ENCODE measurements at places on chromosomes 6 and 20.

- DNase-seq = no peak
Observed at GRCh38 chr6:167746975-167747374, 79.7 kb upstream of the AFDN start.

GRCh38 chr6:129835691-129836090 is 25.4 kb downstream of the TMEM244 start:
- no peak for DNase-seq

DNA sequence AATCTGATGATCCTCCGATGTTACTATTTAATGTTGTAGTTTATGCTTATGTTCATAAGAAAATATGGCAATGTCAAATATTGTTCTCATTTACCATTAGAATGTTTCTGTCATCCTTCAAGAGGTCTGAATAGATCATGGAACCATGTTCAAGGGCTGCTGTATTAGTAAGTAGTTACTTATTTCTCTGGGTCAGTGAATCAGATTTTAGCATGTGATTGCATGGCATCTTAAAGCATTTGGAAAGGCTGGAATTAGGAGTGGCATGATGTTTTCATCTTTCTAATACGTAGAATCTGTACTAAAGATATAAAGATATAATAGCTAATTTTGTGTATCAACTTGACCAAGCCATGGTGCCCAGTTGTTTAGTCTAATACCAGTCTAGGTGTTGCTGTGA is 40.5 kb upstream of the NKX2-4 start:
- DNase-seq = no peak

- no peak for DNase-seq
Observed at GRCh38 chr6:114638341-114638740, 295.5 kb upstream of the HS3ST5 start.

DNA sequence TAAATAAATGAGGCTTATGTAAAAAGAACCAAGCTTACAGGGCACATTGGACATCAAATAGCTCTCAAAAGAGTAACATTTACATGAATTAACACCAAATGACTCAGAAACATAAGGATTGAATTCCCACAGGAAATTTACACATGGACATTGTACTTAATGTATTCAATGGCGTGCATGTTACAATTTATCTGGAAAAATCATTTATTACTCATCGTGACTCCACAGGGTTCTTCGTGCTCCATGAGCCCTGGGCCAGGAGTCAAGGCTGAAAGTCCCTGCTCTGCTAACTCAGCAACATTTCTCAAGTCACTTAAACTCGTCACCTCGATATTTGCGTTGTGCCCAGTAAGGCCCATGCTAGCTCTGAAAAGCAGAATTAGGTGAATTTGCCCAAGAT is 158.5 kb downstream of the PHACTR1 start:
- no peak for DNase-seq

DNA sequence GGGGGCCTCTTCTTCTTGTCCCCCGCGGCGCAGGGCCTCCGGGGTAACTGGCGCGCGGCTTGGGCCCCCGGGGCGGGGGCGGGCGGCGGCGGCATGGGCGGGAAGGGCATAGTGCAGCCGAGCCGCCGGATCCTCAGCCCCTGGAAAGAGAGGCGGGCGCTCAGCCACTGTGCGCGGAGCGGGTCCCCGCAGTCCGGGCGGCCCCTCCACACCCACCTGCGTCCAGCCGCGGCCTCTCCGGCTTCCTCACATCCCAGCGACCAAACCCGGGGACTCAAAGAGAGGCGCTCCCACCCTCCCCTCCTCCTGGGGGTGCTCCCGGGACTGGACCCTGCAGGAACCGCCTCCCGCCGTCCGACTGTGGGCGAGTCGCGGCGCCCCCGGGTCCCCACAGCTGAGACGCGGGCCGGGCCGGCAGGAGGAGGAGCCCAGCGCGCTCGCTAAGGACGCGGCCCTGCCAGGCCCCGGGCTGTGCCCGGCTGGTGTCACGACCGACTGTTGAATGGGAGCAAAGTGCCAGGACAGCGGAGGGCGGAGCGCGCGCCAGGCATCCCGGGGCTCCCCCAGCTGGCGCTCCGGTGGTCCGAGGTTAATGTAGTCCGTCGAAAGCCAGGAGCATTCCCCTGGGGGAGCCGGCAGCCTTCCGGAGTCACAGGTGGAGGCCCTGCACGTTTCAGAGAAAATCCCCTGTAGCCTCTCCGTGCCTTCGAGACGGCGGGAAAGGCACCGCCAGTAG is at the start of gene PRR18:
Gene PRR18, minus strand, starts transcription at position 360 of the 736 bp plus-strand sequence. Its CDS starts 250 bp downstream, at position 110.
- no peak for DNase-seq

DNA sequence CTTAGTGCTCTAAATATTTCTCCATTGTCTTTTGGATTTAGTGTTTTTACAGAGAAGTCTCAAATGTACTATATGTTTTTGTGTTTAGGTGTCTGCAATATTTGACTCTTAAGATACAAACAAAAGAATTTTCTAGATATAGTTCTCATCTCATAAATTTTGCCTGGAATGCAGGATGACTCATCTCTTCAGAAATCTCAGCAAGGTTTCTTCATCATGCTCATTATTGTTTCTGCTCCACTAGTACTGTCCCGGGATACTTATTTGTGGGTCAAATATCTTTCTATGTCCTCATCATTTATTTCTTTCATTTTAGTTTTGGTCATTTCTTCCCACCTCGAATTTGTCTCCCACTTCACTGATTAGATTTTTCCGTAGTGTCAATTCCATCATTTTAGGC is 9.5 kb downstream of the AHI1 start:
- no peak for DNase-seq

GRCh38 chr6:135230711-135231468 is 49.8 kb downstream of the MYB start:
- DNase-seq = no peak

Measured in left lung (tissue), 14 donors.